ENCODE measurements at places on chromosomes 12 and 14.

DNA sequence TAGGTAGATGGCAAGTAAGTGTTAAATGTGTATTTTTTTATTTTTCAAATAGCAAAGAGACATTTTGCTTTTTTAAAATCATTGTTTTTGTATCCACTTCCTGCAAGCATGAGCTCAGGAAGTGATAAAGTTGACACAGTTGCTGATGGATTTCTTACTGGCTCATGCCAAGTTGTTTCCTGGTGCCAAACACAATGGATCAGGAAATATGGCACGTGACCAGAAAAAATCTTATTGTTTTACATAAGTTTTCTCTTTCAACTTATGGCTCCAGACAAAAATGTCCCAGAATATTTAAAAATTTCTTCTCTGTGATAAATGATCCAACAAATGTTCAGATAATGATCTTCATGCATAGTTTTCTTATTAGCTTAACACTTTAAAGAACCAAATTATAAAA, 1279.1 kb upstream of the FLRT2 start:
- no peak for DNase-seq

DNA sequence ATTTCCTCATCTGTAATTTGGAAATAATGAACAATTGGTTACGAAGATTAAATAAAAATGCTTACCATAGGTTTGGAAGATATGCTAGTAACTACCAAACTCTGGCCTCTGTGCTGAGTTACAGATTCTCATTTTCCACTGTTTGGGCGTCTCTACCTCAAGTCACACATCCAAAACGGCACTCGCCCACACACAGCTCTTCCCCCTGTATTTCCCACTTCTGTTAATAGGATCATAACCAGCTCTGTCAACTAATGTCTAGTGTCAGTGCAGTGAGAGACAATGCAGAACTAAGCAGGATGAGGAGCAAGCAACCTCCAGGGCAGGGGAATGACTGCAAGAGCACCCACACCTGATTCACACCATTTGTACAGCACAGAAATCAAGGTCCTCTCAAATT, 10.9 kb upstream of the SYCP3 start:
- DNase-seq = no peak

DNA sequence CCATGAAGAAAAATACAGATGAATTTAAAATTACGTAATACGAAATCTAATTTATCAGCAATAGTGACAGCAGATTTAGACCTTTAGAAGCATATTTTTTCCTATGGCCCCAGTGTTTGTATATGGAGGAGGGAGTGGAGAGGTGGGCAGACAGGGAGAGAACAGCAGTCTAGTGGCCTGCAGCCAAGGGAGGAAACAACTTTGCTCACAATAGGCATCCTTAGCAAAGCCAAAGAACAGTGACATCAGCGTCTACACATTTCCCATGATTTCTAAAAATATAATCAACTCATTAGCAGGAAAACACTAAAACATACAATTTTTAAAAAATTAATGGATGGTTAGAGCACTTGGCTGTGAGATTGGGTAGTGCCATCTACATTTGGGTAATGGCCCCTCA, 622.6 kb upstream of the ATP2B1 start:
- DNase-seq = no peak

DNA sequence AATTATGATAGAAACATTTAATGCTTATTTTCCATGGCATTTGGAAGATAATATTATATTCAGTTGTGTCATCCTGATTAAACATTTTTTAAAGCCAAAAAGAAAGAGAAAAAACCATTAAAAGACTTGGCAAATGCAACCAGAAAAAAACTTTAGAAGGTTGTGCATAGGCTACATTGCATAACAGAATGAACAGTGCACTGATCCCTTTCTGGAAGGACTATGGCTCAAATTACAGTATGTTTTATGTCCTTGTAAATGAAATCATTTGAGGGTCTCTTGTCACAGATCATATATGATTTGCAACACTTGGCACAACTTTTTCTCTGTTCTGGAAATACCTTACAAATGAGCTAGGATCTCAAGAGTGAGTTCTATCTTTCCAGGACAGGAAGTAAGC, 275.2 kb upstream of the FLRT2 start:
- DNase-seq = no peak

DNA sequence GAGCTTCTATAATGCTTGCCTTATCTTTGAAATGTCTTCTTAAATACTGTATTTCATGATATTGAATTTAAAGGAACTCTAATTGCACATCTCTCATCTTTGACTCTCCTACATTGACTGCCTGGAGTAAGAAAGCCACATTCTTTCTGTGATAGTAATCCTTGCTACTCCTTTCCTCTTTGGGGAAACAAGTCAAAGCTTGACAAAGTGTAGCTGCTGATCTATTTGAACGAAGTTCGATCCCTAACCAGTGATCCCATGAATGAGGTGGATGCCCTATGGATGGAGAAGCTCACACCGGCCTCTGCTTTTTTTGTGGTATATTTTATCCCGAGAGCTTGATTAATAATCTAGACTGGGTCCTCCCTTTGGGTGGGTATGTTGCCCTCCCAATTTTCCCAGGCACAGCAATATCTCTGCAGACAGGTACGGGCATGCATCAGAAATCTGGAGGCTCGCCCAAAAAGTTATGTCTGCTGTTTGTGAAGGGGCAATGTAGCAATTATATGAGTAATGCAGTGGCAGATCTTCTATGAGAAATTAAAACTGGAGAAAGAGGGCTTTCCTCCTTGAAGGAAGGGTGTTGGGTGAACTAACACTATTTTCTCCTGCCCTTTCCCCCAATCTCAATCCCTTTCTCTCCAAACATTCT, 163.0 kb upstream of the FRMD6 start:
- no peak for DNase-seq

GRCh38 chr12:80142640-80143039, 43.3 kb downstream of the OTOGL start:
- no peak for DNase-seq

DNA sequence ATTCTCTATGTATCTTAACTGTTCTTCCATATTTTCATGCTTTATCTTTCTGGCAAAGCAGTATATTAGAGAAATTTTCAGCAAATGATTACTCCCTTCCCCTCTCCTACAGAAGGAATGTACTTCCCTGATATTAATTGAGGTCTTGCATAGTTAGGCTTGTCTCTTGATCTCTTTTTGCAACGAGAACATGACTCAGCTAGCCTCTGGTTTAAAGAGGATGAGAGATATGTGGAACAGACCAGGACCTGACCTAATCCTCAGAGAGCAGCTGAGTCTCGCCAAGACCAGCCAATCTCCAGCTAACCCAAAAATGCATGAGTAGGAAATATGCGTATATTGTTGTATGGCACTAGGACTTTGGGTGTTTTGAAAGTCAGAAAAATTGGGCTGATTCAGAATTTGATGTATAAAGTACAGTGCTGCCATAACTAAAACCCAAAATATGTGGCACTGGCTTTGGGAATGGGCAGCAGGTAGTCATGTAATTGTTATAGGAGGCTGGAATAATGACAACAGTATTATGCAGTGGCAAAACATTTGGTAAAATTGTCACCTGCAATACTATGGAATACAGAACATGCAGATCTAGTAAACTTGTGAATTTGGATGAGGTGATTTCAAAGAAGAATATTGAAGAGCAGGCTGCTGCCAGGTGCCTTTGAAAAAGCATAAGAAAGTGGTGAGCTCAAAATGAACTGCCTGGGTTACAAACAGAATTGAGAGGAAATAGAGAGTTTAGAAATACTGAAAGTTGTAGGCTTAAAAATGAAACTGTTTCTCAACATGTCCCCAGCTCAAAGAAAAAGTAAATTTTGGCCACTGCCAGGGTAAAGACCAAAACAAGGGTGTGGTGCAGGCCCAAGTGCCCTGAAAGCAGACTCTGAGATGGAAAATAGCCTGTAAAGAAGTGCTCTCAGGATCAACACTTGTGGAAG, 9.3 kb upstream of the USP15 start:
- no peak for DNase-seq
